ENCODE measurements at places on chromosomes 13 and 19.
A peak's percentile ranks its signal among the peaks of the same experiment; 100 is the strongest.

GRCh38 chr13:98576963-98577835, at the start of gene STK24:
Gene STK24, minus strand, starts transcription at chr13:98577107. Its CDS starts 321 bp downstream, at chr13:98576786.
- peak; percentile 86 for DNase-seq

DNA sequence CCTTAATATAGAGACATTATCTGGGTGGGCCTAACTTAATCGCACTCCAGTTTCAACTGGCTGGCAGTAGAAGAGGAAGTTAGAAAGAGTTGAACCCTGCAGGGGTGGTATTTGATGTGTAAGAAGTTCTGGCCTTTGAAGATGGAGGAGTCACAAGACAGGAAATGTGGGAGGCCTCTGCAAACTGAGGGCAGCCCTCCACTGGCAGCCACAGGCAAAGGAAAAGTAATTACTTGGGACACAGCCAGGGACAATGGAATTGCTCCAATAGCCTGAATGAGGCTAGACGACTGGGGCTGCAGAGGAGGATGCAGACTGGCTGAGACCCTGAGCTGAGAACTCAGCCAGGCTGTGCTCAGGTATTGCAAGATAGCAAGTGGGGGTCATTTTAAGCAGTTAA, 703.3 kb upstream of the ARGLU1 start:
- no peak for DNase-seq

- no peak for DNase-seq
These were observed at the start of gene EML2 for GRCh38 chr19:45638930-45639729. Gene EML2, minus strand, starts transcription at chr19:45639397. Its CDS starts 21 bp downstream, at chr19:45639376.

- DNase-seq: no peak
These were observed 63.4 kb downstream of the MLLT1 start for GRCh38 chr19:6216236-6216995.

GRCh38 chr19:34534206-34534605, 52.6 kb downstream of the WTIP start:
- DNase-seq: no peak

DNA sequence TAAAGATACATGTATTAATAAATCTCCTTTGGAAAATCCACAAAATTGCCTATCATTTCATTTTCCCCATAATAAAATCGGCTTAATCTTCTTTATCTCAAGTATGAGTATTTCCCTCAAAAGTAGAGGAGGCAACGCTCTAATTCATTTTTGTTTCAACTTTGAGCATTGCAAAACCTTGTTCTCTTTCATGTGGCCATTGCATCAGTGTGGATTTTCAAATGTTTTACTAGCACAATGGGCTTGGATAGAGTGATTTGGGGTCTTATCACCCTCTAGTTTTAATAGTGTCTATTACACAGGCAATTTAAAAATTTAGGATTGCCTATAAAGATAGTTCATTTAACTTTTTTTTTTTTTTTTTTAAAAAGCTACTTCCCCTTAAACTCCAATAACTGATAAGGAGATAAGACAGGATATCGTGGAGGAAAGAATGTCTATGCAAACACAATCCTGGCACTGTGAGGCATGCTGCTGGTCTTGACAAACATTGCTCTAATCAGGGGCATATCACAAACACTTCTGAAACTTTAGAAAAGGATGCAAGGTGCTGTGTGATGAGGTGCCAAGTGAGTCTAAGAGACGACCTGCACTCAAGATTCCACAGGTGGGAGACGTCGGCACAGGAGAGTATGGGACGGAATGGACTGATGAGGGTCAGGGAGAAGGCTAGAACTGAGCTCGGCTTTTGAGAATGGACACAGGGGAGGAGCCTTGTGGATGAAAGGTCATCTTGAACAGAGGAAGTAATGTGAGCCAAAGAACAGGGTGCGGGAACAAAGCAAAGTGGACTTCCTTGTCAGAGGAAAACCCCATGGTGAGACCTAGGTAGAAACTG, 199.7 kb downstream of the IRS2 start:
- no peak for DNase-seq

- no peak for DNase-seq
These were observed 256.0 kb downstream of the PCDH9 start for GRCh38 chr13:66974174-66974573.

GRCh38 chr13:113275387-113275786, 21.7 kb upstream of the LAMP1 start:
- no peak for DNase-seq

DNA sequence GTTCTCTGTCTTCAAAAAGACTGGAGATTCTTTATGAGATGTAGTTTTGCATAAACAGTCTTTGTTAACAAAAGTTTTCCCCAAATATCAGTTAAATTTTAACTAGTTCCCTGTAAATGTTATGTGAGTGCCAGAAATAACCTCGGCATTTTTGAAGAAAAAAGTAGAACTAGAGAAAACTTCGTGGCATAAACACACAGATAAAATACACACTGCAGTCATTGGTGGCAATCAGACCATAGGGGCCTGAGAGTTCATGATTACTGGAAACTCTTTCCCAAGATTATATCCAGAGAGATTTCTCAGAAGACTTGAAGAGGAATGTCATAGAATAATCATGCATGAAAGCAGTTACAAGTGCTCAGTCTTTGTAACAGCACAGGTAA, 190.0 kb downstream of the MZT1 start:
- DNase-seq: no peak

- no peak for DNase-seq
These were observed 95.6 kb downstream of the TSHZ3 start for GRCh38 chr19:31253526-31254179.

DNA sequence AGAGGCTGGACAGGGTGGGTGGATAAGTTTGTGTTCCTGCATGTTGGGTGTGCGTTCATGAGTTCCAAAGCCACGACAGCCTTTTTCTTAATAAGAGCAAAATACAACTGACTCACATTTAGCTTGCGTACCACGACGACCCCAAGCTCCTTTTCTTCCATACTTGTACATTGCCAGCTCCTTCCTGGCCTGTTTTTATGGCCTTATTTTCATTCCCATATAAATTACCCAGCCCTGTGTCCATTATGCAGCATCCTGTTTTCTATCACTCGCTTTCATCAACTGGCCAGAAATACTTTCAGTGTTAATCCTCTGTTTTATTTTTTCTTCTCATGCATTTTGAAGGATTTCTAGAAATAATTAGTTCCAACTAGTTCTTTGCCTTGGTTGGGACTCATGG, 499.1 kb downstream of the FOXO1 start:
- DNase-seq: no peak

DNA sequence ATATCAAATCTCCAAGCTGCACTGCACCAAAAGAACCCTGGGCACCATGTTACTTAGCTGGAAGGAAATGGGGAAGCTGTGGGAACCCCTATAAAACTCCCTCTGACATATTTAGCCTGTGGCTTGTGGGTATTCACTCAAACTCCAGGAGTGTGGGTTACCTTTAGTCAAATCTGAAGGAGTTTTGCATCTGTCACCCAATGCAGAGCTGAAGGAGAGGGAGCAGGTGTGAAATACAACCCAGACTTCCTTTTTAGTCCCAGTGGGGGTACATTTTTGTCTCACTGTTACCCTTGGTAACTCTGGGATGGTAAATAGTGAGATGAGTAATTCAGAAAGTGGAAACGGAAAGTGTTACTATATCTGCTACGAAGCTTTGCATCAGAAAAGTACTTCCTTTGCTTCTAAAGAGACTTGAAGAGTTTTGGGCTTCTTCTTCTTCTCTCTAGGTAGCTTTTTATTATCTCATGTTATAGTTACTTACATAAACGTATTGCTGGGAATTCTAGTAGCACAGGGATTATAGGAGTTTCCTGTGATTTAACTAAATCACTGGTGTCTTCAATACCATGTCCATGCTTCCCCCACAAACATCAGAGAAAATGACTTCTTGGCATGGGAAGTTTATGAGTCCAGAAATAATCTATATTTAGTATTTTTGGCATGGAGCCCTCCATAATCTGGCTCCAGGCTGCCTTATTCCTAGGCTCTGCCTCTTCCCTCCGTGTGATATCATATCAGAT, 105.9 kb downstream of the AKAP11 start:
- DNase-seq: no peak

DNA sequence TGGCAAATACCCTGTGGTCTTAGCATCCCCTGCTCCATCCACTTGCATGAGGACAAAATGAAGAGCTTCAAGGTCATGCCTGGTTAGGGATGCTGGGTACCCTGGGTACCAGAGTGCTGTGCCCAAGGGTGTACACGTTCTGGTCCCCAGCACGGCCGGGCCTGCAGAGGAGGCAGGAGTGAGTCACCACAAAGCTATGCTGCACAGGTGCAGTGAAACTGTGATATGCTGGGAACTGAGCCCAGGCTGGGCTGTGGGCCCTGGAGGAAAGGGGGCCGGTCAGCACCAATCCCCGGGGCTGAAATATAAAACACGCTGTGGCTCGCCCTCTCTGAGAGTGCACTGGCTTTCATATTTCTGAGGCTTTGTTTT, 95.1 kb downstream of the TSHZ3 start:
- DNase-seq: no peak

DNA sequence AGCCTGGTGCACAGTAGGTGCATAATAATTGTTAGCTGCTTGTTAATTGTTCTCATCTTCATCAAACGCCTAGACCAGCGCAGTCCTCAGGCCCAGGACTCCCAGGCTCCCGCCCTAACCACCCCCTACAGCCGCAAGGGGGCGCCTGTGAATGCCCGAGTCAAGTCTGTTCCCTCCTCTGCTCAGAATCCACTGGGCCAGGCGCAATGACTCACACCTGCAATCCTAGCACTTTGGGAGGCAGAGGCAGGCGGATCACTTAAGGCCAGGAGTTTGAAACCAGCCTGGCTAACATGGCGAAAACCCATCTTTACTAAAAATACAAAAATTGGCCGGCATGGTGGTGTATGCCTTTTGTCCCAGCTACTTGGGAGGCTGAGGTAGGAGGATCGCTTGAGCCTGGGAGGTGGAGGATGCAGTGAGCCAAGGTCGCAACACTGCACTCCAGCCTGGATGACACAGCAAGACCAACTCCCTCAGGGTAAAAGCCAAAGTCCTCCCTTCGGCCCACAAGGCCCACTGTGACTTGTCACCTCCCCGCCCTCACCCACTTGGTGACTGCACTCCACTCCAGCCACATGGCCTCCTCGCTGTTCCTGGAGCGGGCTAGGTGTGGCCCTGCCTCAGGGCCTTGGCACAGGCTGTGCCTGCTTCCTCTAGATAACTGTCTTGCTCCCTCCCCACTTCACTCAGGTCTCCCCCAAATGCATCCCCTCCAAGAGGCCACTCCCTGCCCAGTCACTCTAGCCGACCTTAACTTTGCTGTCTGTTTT, 9.1 kb downstream of the ZNF653 start:
- DNase-seq: no peak

DNA sequence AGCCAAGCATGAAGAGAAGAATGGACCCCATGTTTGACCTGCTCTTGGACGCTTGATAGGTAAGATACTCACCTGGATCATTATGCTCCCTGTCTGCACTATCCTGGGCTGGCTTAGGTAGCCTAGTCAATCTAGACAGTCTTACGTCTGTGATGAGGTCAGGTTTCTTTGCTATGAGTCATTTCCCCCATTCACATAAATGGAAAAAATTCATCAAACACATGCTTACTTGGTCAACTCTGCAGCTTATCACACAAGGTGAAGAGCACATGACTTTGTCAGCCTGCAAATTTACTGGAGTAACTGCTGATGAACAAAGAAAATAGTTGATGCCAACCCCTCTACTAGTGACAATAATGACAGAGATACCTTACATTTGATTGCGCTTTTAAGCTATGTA, 170.0 kb downstream of the NUFIP1 start:
- no peak for DNase-seq

DNA sequence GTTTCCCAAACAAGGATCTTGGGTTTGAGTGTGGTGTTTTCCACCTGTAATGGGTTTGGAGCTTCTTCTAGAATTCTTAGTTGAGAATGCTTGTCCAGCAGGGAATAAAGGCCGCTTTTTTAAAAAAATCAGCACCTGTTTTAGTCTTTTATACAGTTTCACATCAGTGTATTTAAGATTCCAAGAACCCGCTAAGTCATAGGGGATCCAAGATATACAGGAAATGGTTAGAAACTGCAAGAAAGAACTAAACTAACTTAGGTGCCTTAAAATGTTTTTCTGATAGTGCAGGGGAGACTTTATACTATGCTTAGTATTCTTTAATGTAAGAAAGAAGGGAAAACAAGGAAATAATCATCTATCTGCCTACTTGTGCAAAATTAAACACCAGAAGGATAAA, 74.7 kb downstream of the C13orf42 start:
- no peak for DNase-seq

- DNase-seq: no peak
These were observed 12.8 kb downstream of the CAPS start for GRCh38 chr19:5926641-5927440.

GRCh38 chr19:11345122-11345803, 805 bp downstream of the TMEM205 start:
- DNase-seq: no peak
